ENCODE measurements at places on chromosomes 6 and 20.

- no peak for DNase-seq
These were observed 41.2 kb downstream of the SLX4IP start for GRCh38 chr20:10476319-10476724.

DNA sequence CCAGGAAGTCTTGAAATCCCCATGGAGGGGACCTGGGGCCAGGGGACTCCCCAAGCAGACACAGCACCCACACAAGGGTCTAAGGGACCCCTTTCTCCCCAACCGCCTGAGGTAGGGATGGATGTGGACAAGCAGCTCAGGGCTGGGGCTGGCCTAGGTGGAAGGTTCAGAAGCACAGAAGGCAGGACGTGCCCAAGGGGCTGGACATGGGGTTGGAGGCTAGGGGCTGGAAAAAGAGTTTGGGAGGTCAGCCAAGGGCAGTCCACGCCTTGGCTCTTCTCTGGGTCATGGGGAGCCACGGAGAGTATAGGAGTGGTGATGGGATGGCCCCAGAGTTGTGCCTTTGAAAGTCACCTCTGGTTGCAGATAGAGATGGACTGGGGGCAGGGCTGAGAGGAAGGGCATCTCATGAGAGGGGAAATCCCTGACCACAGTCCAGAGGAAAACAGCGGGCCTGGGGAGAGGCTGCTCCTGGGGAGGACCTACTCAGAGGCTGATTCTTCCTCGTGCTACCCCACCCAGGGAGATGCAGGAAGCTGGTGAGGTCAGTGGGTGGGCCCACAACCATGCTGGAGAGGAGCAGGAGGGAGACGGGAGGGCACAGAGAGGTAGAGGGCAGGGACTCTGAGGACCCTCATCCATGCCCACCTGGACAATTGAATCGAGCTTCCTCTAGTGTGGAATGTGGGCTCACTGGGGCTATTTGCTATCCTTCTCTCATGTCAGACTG, 2.5 kb upstream of the HSPA12B start:
- no peak for DNase-seq

GRCh38 chr20:25237610-25238318, 10.1 kb upstream of the PYGB start:
- no peak for DNase-seq

DNA sequence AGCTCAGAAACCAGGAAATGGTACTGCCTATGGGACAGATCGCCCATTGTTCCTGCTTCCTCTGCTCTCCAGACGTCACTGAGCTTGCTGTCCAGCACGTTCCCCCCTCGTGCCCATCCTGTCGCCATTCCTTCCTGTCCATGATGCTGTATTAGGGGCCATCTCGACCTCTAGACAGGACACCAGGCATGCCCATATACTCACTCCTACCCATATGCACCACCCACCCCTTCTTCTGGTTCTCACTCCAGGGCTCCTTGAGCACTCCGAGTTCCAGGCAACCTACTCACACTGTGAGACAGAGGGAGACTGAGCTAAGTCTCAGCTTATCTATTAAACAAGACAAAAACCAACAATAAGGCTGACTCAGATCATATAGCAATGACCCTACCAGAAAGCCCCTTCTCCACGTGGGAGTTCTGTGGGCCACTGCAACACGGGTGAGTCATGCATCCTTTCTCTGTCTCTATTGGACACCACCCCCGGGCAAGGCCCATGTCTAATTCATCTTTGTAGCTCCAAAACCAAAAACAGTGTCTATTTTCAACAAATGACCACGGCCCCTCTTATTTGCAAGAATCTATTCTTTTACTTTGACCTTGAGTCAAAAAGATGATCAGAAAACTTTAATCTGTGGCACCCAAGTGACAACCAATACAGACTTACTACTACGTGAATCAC, 65.7 kb downstream of the PSMG4 start:
- DNase-seq, result no peak

GRCh38 chr6:55438203-55438602, 110.9 kb downstream of the GFRAL start:
- DNase-seq, result no peak

DNA sequence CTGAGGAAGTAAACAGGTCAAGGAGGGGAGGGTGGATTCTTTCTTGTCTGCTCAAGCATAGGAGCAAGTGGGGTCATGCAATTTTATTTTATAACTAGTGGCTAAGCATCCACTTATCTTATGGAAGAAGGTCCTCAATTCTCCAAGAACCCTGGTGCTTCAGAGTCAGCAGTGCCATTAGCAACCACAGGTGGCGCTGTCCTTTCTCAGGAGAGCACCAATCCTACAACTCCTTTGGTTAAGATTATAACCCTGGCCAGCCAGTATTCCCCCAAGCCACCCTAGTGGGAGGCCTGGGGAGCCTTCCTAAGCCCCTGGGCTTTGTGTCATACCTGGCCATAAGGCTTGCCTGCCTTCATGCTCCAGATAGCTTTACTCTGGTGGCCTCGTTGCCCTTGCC, 60.7 kb downstream of the PCSK2 start:
- DNase-seq, result no peak

- no peak for DNase-seq
These were observed 26.8 kb downstream of the TRAM2 start for GRCh38 chr6:52550014-52550575.

DNA sequence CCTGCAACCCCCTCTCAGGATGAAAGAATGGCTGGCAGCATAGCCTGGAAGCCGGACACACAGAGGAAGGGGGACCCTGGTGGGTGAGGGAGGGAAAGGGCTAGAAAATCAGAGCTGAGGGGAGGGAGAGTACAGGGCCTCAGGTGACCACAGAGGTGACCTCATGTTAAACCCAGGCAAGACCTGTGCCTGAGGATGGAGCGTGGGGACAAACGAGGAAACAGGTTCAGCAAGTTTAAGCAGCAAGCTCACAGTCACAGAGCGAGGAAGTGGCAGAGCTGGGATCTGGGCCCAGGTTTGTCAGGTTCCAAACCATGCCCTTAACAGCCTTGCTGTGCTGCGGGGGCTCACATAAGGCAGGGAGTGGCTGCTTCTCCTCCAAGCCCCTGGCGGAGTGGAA, 4.0 kb upstream of the BPI start:
- DNase-seq, result no peak

- no peak for DNase-seq
These were observed 127.2 kb upstream of the TAB2 start for GRCh38 chr6:149190224-149190831.

DNA sequence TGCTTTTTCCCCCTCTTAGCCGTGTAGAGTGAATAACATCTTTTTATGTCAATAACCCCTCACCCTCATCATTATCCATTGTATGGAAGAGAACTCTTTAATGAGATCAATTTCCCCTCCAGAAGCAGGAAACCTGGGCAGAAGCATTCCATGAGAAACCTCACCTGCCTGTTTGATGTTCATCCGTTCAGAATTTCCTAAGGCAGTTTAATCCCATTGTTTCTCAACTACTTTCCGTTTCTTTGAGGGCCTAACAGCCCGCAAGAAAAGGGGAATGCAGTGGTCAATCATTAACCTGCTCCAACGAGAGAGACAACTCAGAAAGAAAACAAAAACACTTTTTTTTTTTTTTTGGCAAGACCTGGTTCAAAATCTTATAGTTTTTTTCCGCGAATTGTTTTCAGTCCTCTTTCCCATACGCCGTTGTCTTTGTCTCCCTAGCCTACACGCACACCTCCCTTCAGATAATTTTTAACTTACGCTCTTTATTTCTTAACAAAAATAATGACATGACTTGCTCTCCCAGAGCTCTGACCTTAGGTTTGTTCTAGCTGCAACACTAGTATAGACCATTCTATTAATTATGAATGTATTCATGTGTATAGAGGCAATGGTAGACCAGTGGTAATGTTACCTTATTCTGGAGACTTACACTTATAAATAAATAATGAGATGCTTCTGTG, 25.6 kb upstream of the ID4 start:
- DNase-seq, result no peak

DNA sequence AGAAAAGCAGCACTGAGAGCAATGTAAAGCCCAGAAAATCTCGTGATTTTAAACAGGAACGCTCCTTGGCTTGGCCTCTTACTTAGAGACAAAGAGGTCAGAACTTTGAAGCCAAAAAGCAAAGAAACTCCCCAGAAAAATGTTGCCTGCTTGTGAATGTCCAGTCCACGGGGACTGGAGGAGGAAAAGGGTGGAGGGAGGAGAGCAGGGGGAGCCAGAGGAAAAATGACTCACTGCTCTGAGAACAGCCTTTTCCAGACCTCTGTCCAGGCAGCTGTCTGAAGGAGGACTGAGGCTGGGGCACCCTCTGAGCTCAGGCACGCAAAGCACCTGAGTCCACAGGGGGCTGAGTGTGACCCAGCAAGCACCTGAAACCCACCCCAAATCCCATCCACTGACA, 64.7 kb downstream of the TRAM2 start:
- DNase-seq, result no peak

GRCh38 chr6:135073217-135073616, 18.6 kb upstream of the HBS1L start:
- DNase-seq, result no peak
